Naive B cell (primary cell): ENCODE measurements at places on chromosomes 4 and X.

DNA sequence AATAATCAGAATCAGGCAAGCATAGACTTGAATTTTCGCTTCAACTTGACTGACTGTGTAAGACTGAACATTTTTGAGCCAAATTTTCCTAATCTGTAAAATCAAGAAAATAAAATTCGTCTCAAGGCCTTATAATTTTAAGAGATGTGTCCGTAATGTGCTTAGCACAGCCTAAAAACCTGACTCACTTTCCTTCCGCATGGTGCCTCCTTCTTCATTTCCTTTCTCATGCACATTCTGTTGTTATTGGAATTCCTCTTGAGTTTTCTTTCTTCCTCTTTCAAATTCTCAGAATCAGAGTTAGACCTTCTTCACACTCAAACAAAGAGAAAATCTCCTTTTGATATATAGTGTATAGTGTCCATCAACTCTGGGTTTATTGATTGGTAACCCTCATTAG, 208.9 kb upstream of the SLIT2 start:
- DNase-seq, result no peak
- no peak overlapping the region for H3K27ac ChIP-seq
- no peaks in the 10 kb centered on the region for H3K36me3 ChIP-seq
- no peaks in the 10 kb centered on the region for H3K27me3 ChIP-seq

- peak overlapping the region; percentile 80 for H3K4me3 ChIP-seq
- H3K36me3 ChIP-seq, result peaks cover 7% of the 10 kb centered on the region
- DNase-seq, result no peak
- peaks cover 34% of the 10 kb centered on the region for H3K4me1 ChIP-seq
- H3K27me3 ChIP-seq, result no peaks in the 10 kb centered on the region
- H3K27ac ChIP-seq, result no peak overlapping the region
Observed at GRCh38 chr4:912548-913279, 19.4 kb downstream of the GAK start.

DNA sequence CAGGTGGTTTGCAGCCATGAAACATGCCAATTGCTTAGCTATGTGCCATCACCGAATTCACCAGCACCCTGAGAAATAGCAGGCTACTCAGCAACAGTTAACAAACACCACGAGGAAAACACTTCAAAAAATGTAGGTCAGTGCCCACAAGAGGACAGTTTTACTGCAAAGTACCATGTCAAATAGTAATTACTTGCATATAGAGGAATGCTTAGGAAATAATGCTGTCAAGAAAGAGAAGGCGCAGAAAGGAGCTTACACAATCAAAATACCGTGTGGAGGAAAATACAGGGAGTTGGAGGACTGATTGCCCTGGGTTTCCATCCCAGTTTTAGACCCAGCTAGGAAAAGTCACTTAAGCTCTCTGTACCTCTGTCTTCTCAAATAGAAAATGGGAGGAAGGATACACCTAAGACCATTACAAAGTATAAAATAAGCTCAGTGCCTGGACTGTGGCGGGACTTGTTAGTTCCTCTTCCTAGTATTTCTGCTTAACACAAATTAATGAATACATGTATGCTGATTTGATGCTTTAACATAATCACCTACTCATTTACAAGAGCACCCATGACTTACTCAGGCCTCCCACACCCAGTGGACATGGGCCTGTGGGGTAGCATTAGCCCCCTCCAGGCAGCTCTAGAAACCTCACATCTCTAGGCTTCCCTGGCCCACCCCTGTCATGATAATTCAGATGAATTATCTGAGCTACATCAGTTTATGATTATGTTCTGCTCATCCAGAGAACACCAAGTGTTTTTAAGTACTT, 44.5 kb upstream of the IL21 start:
- DNase-seq, result no peak
- H3K4me1 ChIP-seq, result no peaks in the 10 kb centered on the region
- no peaks in the 10 kb centered on the region for H3K27me3 ChIP-seq
- no peak overlapping the region for H3K27ac ChIP-seq

DNA sequence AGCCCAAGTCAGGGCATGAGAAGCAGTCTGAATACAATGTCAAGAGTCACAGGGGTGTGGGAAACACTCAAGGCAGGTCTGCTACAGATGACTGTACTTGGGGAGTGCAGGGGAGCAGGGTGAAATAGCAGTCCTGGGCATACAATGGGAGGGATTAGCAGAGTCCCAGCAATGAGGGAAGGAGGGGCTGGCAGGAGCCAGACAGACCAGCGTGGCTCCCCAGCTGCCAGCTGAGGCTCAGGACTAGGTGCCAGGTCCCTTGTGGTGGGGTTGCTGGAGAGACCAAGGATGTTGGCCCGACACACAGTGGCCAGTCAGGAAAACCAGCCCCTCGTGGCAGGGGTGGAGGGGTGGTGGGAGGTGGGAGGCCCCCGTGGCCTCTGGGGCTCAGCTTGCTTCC, 86.6 kb downstream of the RTL5 start:
- H3K27ac ChIP-seq, result no peak overlapping the region
- peaks cover 4% of the 10 kb centered on the region for H3K27me3 ChIP-seq
- DNase-seq, result no peak
- H3K36me3 ChIP-seq, result no peaks in the 10 kb centered on the region

DNA sequence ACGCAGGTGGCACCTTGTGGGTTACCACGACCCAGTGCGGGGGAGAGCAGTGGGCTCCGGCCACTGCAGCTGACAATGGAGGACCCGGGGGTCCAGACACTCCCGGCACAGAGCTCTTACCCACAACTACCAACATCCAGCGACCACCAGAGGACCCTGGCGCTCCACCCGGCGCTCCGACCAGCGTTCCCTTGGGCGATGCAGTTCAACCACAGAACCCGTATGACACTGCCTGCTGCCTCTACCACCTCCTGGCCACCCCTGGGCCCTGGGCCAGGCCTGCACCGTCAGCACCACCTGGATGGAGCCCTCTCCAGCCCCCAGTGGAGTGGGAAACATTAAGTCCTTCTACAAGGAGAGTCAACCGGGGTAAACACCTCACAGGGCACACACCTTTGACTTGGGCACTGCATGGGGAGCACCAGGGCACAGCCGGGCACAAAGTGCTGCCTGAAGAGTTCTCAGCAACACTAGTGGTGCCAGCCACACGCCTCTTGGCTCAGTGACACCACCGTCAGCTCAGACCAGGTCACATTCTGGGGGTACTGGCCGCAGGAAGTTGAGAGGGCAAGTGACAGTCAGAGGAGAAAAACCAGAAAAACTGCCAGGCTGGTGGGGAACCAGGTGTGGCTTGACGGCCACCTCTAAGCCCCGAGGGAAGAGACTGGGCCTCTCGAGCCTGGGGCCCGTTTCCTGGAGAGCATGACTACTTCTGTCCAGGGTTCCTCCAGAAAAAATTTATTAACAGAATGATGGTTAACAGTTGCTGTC, 2.6 kb downstream of the CTBP1 start:
- peak overlapping the region; percentile 96 for H3K27ac ChIP-seq
- peaks cover 64% of the 10 kb centered on the region for H3K4me1 ChIP-seq
- DNase-seq, result no peak
- H3K4me3 ChIP-seq, result peak overlapping the region; percentile 87
- no peaks in the 10 kb centered on the region for H3K36me3 ChIP-seq

DNA sequence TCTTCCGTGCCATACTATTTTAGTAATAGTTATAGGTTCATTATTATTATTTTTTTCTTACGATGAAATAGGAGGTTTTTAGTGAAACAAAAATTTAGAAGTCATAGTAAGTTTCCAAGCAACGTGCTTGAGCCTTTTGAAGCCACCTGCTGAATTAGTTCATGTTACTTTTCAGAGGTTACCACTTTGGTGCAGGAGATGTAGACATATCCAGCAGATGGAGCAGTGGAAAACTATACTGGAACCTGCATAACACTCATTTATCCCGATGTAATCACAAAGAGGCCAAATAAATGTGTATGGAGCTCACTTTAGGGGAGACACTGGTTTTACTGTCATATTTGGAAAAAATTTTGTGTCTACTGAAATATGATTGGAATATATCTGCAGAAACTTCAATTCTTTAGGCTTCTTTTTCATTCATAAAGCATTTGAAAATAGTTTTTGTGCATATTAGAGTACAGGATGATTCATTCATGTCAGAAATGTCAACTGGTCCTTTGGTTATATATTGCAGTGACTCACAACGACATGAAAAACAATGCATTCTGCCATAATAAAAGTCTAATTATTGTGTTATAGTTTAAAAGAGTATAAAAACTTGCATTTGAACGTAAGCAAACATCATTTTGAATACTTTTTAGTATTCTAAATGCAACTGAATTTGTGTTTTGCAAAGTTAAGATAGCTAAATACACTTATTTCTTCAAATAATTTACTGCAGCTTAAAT, 2182.9 kb upstream of the TENM3 start:
- no peak for DNase-seq
- peaks cover 14% of the 10 kb centered on the region for H3K4me1 ChIP-seq
- H3K27ac ChIP-seq, result no peak overlapping the region
- H3K4me3 ChIP-seq, result no peak overlapping the region
- H3K27me3 ChIP-seq, result peaks cover 39% of the 10 kb centered on the region

GRCh38 chr4:1492142-1492457, 85.9 kb upstream of the NKX1-1 start:
- no peak for DNase-seq
- no peak overlapping the region for H3K27ac ChIP-seq
- peaks cover 9% of the 10 kb centered on the region for H3K36me3 ChIP-seq

DNA sequence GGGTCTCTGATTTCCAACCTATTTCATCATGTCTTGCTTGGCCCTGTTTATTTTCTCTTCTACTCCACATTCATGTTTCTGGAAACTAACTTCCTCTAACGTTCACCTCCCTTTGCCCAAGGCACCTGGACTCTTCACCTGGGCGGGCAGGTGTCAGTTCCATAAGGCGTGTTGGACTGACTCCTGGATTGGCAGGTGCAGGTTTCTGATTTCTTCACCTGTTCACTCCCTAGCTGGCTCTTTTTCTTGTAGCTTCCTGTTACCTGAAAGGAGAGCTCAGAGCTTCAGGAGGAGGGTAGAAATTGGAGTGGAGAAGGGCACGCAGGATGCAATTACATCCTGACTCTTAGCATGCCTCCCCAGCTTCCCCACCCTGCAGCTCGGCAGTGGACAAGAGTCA, 350.8 kb upstream of the KLF3 start:
- DNase-seq, result no peak
- no peak overlapping the region for H3K4me3 ChIP-seq
- peaks cover 11% of the 10 kb centered on the region for H3K4me1 ChIP-seq
- H3K36me3 ChIP-seq, result peaks cover 7% of the 10 kb centered on the region

DNA sequence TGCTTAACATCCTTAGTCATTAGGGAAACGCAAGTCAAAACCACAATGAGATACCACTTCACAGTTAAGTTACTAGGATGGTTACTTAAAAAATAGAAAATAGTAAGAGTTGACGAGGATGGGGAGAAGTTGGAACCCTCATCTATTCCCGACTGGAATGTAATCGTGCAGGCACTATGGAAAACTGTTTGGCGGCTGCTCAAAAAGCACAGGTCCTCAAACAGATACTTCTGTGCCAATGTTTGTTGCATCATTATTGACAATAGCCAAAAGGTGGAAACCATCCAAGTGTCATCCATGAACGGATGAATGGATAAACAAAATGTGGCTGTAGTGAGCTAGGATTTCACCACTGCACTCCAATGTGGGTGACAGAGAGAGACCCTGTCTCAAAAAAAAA, 11.7 kb downstream of the CTAG1B start:
- no peak overlapping the region for H3K4me3 ChIP-seq
- H3K27ac ChIP-seq, result no peak overlapping the region
- H3K4me1 ChIP-seq, result no peaks in the 10 kb centered on the region
- no peaks in the 10 kb centered on the region for H3K27me3 ChIP-seq

DNA sequence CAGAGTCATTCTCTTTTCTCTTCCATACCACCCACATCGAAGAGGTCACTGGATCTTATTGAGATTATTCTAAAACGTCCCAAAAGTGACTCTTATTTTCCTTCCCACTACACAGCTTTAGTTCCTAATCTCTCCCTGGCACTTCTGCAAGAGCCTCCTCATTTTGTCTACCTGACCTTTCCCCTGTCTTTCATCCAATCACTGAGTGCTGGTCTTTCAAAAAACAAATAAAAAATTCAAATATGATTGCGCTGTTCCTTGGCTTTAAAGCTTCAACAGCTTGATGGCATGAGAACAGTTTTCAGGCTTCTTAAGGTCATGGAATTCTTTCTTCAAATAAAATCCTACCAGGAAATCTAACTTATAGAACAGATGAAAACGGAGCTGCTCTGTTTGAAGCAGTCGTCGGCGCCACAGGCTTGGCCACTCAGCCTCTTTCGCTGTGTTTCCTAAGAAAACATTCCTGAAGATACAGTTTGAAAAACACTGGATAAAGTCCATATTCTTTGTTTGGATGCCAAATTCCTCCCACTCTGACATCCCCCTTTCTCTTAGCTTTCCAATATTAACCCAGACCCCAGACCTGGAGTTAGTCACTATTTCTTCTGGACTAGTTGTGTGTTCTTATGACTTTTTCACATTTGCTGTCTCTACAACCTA, 12.5 kb downstream of the SYTL5 start:
- no peaks in the 10 kb centered on the region for H3K36me3 ChIP-seq
- no peak overlapping the region for H3K27ac ChIP-seq
- no peak for DNase-seq
- H3K27me3 ChIP-seq, result peaks cover 18% of the 10 kb centered on the region

GRCh38 chr4:182343453-182343852, 100.3 kb downstream of the TENM3 start:
- no peak overlapping the region for H3K4me3 ChIP-seq
- no peak for DNase-seq
- no peaks in the 10 kb centered on the region for H3K36me3 ChIP-seq
- H3K4me1 ChIP-seq, result no peaks in the 10 kb centered on the region
- no peaks in the 10 kb centered on the region for H3K27me3 ChIP-seq

DNA sequence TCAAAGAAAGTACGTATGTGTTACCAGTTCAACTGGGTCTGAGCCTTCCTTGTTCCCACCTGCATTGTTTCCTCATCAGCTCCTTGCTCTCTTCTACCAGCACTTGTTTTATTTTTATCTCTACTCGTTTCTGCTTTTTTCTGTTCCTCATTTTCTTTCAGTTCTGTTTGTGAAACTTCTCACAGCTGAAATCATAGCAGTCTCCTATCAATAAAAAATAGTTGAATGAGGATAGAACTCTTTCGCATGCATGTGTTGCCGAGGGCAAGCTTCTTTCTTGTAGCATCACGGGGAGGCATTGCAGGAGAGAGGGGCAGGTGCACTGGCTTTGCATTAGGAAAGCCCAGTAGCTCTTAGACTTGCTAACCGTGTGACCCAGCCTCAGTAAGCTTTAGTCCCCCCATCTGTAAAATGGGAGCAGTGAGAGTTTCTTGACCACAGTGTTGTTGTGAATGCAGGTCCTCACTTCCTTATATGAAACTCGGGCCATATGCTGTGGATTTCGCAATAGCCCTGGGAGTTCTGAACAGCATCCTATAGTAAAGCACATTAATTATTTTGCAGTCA, 24.7 kb downstream of the OFD1 start:
- peaks cover 7% of the 10 kb centered on the region for H3K36me3 ChIP-seq
- peak; percentile 80 for DNase-seq
- H3K27me3 ChIP-seq, result no peaks in the 10 kb centered on the region
- H3K27ac ChIP-seq, result peak overlapping the region; percentile 78
